ENCODE measurements at places on chromosomes 7 and 10.

DNA sequence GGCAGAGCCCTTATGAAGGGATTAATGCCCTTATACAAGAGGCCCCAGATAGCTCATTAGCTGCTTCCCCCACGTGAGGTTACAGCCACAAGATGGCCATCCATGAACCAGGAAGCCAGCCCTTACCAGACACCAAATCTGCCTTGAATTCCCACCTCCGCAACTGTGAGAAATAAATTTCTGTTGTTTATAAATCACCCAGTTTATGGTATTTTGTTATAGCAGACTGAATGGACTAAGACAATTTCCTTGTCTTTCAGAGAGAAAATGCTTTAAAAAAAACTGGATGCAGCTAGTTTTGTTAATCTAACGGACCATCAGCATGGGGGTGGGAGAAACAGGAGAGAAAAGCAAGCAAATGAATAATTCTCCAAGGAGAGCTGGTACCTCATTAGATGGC lies 36.5 kb downstream of the CBX3 start:
- DNase-seq = no peak

- DNase-seq = no peak
Measured at GRCh38 chr10:35924759-35925158, 282.7 kb upstream of the FZD8 start.

- DNase-seq = no peak
Measured at GRCh38 chr7:142454862-142455261, 197.0 kb upstream of the PRSS58 start.

GRCh38 chr7:55171157-55171556 lies 152.3 kb downstream of the EGFR start:
- DNase-seq = peak; percentile 26

DNA sequence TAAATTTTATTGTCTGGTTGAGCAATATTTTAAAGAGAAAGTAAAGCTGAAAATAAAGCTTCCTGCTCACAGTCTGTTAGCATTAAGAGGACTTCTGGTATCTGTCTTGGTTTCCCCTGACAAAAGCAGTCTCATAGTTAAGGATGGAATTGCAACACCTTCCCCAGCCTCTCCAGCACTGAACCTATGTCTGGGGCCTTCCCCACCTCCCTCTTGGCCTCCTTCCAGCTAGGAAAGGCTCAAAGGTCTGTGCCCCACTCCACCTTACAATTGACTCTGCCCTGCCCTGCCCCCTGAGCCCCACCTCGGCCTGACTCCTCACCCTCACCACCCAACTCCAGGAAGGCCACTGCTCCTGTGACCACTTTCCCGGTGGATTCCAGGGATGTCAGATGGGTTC lies 33.2 kb downstream of the COL17A1 start:
- no peak for DNase-seq
